CD4-positive, alpha-beta T cell treated with Interleukin-6 for 4 hours (primary cell): ENCODE measurements at places on chromosomes 12 and 14.

- no peak for DNase-seq
These were observed 395.0 kb downstream of the ZFP36L1 start for GRCh38 chr14:68397822-68398221.

DNA sequence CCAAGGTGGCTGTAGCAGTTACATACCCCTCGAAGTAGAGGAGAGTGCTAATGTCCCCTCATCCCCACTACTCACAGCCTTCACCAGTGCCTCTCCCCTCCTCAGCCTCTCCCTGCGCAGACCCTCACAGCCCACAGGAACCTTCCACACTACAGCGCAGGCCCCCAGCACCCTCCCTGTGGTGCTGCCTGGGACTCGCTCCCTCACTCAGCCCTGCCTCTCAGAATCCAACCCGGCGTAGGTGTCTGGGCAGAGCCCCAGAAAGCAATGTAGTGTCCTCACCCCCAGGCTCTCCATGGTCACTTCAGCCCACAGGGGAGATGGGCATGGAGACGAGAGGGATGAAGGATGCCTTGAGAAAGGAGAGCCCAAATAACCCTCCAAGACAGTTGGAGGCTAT lies 10.9 kb upstream of the ZNF740 start:
- DNase-seq, result no peak

DNA sequence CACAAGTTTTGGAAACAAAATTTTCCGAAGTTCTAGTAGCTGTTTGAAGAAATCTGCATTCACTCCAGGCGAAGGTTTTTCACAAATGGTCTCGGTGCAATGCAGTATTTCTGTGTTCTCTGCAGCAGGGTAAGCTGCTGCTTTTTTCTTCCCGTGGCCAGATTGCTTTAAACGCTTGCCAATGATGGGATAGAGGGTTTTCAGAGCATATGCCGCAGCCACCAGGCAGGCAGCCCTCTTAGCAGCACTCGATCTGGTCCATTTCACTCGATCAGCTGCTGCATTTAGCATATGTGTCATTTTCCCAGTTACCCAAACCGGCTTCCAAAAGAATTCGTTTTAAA lies 315 bp downstream of the ABCD2 start:
- DNase-seq, result peak; percentile 41

GRCh38 chr12:41460906-41461305 lies 272.8 kb downstream of the PDZRN4 start:
- DNase-seq, result no peak

GRCh38 chr14:56412468-56413434 lies 166.8 kb upstream of the TMEM260 start:
- DNase-seq, result no peak

- no peak for DNase-seq
These were observed 345.2 kb upstream of the FKBP4 start for GRCh38 chr12:2449586-2449985.

DNA sequence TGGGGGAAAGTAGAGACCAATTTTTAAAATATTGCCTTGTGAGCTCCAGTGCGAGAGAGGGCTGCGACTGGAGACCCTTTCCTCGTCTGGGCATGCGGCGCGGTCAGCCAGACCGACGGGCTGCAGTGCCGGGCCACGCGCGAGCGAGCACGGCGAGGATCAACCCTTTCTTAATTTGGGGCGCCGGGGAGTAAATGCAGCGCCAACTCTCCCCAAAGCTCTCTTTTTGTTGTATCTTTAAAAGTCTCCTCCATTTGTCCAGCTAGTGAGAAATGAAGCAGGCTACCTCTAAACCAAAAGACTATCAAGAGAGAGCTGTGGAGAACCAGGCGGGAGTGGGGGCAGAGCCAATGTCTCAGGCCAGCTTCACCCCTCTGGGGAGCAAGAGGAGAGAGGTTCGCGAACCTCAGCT lies 1.4 kb downstream of the SIX1 start:
- DNase-seq, result no peak

GRCh38 chr14:30559638-30560091 lies 707 bp downstream of the G2E3 start:
- no peak for DNase-seq

- DNase-seq, result no peak
These were observed 116.8 kb upstream of the SLC38A4 start for GRCh38 chr12:46942579-46942978.

DNA sequence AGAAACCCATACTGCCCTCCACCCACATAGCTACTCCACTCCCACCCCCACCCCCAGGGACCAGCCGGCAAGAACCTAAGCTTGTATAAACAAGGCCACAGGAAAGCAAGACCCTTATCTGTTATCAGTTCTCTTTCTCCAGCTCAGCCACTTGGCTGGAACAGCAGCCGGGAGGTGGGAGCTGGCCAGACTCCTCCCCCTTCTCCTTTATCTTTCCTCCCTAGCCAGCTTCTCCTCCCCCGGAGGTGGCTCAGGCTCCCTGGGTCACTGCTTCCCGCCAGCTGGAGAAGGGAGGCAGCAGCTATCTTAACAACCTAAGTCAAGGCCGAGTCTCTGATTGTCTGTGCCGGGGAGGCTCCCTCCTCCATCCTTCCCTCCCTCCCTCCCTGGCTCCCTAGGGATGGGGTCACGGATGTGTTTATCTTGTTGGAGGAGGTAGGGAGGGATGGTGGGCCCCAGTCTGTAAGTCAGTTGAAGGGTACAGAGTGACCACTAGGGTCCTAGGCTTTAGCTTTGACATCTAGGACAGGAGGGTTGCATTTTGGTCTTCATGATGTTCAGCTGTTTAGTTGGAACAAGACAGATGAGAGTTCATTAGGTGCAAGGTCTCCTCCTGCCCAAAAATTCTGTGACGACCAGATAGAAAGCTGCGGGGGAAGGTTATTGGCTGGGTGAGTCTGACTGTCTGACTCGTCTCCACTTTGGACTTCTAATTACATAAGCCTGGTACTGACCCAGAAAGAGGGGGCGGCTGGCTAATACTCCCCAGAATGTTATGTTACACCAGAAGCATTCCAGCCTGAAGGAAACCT lies 29.7 kb downstream of the ZFP36L1 start:
- no peak for DNase-seq

- no peak for DNase-seq
These were observed 21.8 kb downstream of the MDM1 start for GRCh38 chr12:68310370-68310769.

GRCh38 chr14:53668897-53669296 lies 287.7 kb downstream of the BMP4 start:
- DNase-seq, result no peak
